ENCODE measurements at places on chromosomes 11 and 22.

GRCh38 chr22:45268167-45268957 is 16.4 kb upstream of the UPK3A start:
- DNase-seq, result peak; percentile 39

GRCh38 chr11:65872586-65873317 is at the start of gene EFEMP2:
Gene EFEMP2 (minus strand): TSS chr11:65872800. CDS start chr11:65872354, 446 bp downstream.
- no peak for DNase-seq

GRCh38 chr22:29798318-29798717 is 31.1 kb downstream of the UQCR10 start:
- no peak for DNase-seq

- no peak for DNase-seq
Measured at GRCh38 chr11:115525531-115526006, 21.4 kb upstream of the CADM1 start.
